Left lobe of liver (tissue), 2 donors: ENCODE measurements at places on chromosomes 7 and 10. TPM values are rescaled to one million over a fixed set of nuclear protein-coding genes. Genes with fewer than 3 reads are reported as not detected.

SFRP4 gene
- total RNA-seq: 0.05 TPM

LLCFC1 gene
- not detected for total RNA-seq

SFTPA2 gene
- 6.5 TPM for total RNA-seq

GIMAP4 gene
- total RNA-seq: 9.8 TPM

ITGB8 gene
- 1.3 TPM for total RNA-seq
